ENCODE measurements at places on chromosomes 6 and 20.

DNA sequence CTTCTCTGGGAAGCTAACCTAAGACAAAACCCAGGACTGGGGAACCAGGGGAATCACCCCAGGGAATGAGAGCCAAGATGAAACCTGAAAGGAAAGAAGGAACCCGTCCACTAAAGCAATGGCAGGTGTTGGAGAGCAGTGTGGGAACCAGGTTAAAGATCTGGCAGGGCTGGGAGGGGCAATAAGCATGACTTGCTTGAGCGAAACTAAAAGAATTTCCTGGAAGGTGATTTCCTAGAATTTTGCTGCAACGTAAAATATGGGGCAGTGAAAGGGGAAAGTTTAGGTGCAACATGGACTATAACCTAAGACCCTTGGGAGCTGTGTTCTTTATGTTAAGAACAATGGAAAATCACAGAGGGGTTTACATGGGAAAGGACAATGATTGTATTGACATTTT lies 126.2 kb upstream of the SSTR4 start:
- DNase-seq, result no peak

- no peak for DNase-seq
Observed at GRCh38 chr20:6426287-6426891, 303.6 kb upstream of the FERMT1 start.

- DNase-seq, result no peak
Observed at GRCh38 chr6:134165561-134166201, 113.3 kb upstream of the SLC2A12 start.

DNA sequence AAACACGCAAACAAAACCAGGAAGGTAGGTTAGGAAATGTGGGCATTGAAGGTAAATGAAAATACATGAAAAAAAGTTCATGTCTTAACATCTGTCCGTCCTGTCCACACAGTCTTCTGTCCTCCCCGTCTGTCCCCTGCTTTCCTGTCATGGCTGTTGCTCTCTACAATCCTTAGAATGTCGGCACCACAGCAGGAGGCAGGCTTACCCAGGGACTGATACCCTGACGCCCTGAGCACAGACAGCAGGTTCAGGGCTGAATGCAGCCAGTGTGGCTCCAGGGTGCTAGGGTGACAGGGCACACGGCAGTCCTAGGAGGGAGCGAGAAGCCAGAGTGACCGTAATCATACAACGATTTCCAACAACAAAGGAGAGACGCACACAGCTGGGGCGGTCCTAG lies 123.7 kb downstream of the IRF4 start:
- DNase-seq, result no peak

DNA sequence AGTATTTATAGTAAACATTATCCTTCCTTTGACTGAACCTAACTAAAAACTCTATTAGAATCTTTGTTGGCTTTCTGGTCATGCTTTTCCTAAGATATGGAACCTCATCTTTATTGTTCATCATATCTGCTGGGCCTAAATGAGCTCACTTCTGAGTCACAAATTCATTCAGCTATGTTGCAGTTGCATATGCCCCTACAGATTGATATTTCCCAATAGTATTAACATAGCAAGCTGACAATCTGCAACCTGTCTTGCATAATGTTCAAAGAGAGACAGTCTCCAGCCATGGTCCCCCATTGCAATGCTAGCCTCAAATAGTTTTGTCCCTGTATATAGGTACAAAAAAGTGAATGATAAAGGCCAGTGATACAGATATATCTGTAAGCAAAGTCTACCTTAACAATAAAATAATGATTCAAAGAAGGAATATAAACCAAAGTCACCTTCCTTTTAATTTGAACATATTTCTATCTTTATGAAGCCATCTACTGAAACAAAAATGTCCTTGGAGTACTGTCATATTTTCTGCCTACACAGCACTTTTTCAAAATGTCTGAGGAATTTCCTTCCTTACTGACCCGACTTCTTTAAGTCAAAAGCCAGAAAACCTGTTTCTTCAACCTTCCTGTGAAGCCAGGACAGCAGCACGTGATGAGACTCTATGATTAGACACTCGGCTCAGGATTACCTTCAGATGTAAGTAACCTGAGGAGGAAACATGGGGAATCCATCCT lies 140.7 kb downstream of the UBE3D start:
- no peak for DNase-seq

DNA sequence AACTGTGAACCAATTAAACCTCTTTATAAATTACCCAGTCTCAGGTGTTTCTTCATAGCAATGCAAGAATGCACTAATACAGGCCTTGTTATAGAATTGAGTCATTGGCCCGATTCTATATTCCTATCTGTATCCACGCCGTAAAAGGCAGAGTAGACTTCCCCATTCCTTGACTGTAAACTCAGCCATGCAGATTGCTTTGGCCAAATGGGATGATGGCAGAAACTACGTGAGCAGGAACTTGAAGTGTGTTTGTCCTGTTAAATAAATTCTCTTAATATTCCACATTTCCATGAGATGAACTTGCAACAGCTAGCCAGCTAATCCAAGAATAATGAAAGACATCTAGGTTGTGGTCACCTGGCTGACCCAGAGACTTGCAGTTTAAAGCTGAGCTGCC lies 3.9 kb upstream of the SAYSD1 start:
- DNase-seq, result no peak

GRCh38 chr20:37251825-37252477 lies 9.7 kb downstream of the GHRH start:
- no peak for DNase-seq

GRCh38 chr20:3710703-3711483 lies 1.5 kb downstream of the SIGLEC1 start:
- DNase-seq, result peak; percentile 71

DNA sequence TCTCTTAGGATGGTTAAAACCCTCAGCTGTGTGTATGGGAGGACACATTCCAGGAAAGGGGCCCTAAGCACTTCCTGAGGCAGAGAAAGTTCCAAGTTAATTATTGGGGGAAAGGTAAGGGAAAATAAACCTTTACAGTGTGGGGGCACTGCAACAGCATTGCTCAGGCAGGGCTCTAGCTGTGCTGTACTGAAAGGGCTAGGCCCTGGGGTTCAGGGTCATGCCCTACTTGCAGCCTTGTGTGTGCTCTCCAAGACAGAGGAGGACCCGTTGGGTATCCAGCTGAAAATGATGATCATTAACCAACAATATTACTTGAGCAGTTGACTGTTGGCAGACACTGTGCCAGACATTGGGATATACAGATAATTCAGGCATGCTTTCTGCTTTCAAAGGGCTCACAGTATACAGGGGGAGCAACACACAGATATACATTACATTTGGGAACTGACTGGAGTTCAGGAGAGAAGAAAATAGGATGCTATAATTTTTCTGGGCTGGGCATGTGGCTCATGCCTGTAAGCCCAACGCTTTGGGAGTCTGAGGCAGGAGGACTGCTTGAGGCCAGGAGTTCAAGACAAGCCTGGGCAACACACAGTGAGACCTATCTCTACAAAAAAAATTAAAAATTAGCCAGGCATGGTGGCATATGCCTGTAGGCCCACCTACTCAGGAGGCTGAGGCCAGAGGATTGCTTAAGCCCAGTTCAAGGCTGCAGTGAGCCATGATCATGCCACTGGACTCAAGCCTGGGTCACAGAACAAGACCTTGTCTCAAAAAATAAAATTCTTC lies 9.1 kb upstream of the RPL7L1 start:
- no peak for DNase-seq

GRCh38 chr6:7558781-7559180 lies 17.3 kb downstream of the DSP start:
- no peak for DNase-seq

DNA sequence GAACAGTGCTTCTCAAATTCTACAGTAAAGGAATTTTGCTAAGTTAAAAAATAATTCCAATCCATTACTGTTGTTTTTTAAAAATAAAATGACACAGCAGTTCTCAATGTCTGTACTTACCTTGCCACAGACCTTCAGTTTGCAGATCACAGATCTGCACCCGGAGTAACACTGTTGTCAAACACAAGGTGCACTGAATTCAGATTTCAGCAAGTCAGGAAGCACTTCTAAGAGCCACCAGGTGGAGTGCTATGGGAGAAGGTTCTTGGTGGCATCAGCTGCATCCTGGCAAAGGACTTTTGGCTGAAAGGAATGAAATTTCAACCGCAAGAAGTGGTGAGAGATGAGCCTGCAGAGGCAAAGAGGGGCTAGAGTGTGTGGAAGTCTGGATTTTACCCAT lies 17.4 kb downstream of the RSPH4A start:
- no peak for DNase-seq

DNA sequence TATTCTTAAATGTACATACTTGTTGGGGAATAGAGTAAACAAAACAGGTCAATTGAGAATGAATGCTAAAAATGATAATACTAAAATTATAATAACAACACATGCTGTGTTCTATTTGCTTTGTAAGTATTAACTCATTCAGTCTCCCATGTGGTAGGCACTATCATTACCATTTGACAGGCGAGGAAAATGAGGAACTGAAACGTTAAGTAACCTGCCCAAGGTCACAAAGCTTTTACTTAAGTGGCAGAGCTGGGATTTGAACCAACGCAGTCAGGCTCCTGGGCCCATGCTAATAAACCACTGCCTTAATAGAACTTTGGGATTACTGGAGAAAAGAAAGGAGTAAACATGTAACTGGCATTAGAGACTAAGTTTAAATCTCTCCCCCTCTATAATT lies 3.8 kb downstream of the NSFL1C start:
- DNase-seq, result no peak

- DNase-seq, result no peak
Observed at GRCh38 chr20:61731363-61732181, 334.1 kb downstream of the TAF4 start.

DNA sequence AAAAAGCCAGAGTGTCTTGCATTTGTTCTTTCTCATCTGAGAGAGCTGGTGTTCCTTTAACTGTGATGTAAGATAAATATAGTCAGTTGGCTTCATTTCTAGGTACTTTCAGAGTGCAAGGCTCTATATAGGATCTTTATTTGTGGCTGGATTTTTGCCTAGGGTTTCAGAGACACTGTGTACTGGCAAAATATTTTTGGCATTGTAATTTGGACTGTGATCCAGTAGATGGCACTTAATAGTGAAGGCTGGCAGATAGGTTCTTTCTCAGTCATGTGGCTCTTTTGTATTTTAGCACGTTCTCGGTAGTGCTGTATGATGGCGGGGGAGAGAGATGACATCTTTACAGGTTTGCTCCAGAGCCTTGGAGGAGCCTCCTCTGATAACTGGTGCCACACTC lies 26.8 kb upstream of the SLC35B3 start:
- DNase-seq, result no peak

DNA sequence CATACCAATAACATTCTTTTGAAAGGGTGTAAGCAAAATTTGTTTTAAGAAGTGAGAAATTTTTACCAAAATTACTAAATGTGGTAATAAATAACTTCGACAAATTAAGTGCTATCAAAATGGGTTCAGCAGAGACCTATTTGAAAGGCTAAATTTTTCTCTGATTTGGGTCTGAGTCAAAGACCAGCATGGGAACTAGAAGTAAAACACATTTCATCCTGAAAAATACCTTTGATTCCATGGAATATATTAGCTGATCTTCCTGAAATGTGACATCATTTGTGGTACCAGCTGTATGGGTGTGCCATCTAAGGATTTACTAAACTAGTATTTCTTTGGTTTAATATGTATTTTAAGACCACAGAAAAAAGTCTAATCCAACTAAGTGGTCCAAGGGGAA lies 63.6 kb downstream of the BLOC1S5 start:
- DNase-seq, result no peak

GRCh38 chr6:87407561-87407900 lies 241 bp upstream of the CFAP206 start:
- no peak for DNase-seq

DNA sequence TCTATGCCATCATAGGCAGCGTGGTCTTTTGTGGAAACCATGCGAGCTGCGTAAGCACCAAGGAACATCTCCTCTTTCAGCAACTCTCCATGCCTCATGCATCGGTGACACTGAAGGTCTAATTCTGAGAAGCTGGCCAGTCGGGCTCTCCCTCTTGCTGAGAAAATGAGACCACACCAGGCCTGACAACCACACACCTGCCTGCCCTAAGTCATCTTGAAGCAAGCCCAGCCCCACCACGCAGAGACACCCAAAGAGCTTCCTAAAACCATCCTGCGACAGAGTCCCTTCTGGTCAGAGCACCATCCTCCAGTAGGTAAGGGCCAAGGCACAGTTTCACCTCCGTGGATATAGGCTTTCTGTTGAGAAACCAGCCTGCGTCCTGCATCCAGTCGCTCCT lies 26.6 kb downstream of the PREX1 start:
- DNase-seq, result no peak

- DNase-seq, result no peak
Observed at GRCh38 chr6:111033628-111034289, 51.9 kb downstream of the RPF2 start.

GRCh38 chr20:23156170-23156841 lies 70.2 kb upstream of the CD93 start:
- DNase-seq, result no peak

DNA sequence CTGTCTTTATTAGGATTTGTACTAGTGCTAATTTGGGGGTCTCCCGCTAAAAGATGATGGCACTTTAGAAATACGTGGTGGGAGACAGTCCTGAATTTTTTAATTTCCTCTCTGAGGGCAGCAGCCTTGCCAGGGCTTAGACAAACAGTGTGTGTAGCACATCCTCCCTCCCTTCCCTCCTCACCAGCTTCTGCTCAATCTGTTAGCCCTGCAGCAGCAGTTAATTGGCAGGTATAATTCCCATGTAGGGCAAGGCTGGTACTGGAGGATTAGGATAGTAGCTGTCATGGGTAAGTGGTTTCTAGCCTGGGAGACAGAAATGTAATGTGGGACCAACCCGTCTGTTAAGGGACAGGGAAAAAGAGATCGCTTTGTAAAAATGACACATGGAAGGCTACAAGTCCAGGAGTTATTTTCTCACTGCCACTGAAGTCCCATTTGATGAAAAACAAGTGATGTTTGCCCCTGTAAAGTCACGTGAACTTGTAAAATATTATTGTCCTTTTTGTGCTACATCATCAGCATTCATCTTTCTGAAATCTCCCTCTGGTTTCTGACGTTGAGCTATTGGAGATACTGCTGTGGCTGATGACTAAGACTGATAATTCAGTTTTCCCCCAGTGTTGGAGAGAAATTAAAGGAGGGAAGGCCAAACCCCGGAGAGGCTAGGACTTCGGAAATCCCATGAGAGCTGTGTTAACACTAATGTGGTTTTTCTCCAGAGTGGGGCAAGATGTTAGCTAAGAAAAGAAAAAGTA lies 40.6 kb downstream of the CTNNBL1 start:
- no peak for DNase-seq

GRCh38 chr6:10272591-10272990 lies 142.3 kb downstream of the TFAP2A start:
- DNase-seq, result no peak

DNA sequence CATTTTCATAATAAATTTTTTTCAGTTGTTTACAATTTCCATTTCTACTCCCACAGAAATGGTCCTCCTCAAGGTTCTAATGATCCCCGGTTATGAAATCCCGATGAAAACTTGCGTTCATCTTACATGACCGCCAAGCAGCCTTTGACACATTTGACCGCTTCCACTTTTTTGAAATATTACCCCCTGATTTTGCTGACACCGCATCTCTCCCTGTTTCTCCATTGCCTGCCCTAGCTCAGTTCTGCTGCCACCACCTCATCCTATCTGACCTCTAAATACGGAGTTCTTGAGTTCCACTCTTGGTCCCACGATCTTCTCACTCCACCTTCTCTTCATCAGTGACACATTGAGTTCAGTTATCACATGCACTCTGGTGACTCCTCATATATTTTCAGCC lies 74.1 kb downstream of the SLC35B3 start:
- no peak for DNase-seq
